T-helper 17 cell (primary cell): ENCODE measurements at places on chromosomes 3 and 15.

GRCh38 chr3:9399746-9400145 is 2.3 kb downstream of the SETD5 start:
- DNase-seq = no peak

GRCh38 chr15:66404122-66404521 is 17.4 kb downstream of the MAP2K1 start:
- no peak for DNase-seq

DNA sequence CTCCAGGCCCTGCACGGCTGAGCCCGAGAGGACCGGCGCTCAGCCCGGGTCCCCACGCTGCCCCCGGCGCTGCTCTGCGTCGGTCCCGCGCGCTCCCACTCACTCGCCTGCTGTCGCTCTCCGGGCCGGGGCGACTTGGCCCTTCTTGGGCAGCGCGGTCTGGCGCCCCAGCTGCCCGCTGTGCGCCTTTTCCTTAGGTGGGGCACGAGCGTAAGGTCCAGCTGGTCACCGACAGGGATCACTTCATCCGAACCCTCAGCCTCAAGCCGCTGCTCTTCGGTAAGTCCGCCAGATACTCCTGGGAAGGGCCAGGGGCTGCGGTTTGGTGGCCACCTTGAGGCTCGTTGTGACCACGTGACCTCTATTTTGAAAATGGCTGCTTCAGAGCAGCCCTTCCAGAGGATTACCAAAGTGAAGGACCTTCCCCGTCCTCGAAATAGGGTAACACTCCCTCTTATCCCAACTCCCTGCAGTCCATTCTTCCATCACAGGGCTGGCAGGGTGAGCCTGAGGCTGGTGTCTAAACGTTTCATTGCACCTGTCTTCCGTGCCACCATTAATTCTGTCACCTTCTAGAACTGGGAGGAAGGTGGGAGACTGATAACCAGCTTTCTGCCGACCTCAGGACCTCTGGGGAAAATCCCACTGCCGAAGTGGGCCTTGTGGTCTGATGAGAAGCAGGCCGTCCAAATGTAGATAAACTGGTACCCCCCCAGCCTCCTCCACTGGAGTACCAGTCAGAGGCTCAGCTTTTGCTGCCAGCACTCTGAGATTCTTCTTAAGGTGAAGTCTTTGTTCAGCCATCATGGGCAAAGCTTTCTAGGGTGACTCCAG is 812 bp downstream of the P4HTM start:
- DNase-seq = peak; percentile 23

DNA sequence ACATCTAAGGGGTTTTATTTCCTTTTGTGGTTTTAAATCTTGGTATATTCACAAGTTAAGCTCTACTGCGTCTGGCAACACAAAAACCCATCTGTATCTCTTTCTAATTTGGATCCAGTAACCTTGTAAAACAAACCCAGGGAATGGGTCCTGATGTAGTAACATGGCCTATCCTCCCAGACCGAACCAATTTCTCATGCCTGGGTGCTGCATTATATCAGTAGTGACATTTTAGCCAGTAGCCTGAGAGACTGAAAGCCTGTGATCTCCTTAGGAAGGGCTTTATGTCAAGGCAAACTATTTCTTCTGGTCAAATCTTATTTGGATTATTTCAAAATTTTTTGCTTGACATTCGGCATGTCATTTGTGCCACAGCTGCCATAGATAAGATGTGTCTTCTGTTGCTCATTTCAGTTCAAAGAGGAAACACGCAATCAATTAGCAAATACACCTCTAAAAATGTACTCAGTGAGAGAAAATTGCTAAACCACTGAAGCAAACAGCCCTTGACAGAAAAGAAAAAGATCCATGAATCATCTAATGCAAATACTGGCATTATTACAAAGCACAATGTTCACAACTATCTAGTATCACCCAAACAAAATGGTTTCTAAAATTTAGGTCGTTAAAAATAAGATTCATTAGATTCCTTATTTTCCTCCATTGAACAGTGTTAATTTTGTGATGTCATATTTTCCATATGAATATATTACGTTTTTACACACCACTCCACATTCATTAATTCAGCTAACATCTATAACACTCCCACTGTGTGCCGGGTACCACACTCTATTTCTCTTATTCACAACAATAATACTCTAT is 4.0 kb downstream of the NPTN start:
- no peak for DNase-seq

- DNase-seq = no peak
Measured at GRCh38 chr15:23708332-23708731, 21.2 kb upstream of the NDN start.

GRCh38 chr3:169173231-169173630 is 490.3 kb downstream of the MECOM start:
- no peak for DNase-seq

DNA sequence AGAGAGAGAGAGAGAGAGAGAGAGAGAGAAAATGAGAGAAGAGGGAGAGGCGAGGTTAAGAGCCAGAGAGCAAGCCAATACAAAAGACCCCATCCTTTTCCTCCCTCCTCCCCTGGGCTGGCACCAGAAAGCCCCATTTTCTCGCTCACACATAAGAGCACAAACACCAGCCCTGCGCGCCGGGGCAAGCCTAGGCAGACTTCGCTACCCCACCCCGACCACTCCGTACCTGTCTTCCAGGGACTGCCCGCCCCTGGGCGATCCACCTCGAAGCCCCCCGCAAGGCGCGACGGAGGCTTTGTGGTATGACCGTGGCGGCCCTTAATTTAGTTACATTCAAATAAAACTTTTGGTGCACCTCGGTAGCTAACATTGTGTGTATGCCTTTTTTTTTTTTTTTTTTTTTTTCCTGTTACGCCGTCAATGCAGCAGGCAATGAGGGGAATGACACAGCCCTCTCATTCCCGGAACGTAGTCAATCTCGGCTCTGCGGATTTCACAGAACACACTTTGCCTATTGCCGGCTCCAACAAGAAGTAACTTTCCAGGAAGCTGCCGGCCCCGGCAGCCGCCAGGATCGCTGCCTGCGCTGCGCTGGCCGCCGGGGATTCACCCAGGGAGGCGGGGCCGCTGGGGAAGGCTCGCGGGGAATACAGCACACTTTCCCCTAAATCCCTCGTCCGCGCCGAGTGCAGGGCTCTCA is 7.7 kb downstream of the BCL6 start:
- DNase-seq = peak; percentile 36

GRCh38 chr3:148512648-148513047 is 185.1 kb upstream of the AGTR1 start:
- DNase-seq = no peak

DNA sequence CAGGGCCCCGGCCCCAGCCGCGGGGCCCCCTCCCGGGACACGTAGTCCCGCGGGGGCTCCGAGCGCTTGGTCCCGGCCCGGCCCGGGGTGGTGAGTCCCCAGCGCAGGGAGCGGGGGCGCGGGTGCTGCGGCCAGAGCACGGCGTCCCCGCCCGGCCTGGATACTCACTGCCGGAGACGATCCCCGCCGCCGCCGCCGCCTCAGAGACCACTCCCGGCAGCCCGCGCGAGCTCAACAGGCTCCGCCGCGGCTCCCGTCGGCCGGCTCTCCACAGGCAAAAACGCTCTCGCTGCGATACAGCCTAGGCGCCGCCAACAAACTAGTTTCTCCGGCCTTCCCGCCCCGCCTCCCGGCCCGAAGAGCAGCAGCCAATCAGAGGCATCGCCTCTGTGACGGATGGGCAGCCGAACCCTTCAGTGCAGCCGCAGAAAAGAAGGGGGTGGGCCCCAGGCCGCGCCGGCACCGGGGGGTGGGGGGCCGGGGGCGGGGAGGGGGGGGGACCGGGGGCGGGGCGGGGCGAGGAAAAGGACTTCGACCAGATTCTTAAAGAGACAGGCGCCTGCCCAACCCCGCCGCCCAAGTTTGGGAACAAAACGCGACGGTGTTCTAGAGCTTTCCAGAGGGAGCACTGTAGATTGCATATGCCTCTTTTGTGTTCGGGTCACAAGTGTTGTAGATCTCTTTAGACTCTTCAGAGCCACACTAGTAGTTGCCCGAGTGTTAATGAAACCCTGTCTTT is at the start of gene KLHL25:
TSS of gene KLHL25 (minus strand) at position 328 of the 739 bp plus-strand sequence. CDS start 25,115 bp downstream, outside the sequence.
- DNase-seq = peak; percentile 85

- DNase-seq = no peak
Measured at GRCh38 chr3:177451301-177451750, 254.0 kb upstream of the TBL1XR1 start.

DNA sequence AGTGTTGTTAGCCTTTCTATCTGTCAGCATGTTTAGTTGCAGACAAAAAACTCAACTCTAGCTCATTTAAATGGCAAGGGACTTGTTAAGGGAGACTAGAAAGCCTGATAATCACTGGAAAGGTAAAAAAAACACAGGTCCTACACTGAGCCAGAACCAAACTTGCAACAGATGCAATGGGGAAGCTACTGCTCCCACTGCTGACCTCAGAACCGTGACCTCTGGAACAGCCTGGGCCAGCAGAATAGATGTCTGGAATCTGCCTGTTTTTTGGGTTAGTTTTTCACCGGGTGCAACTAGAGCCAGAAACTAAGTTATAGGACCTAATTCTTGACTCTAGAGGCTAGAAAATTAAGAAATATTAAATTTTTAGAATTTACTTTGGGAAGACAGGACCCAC is 32.5 kb upstream of the ARL14 start:
- DNase-seq = no peak

- DNase-seq = no peak
Measured at GRCh38 chr3:66989241-66989640, 8.9 kb upstream of the KBTBD8 start.

DNA sequence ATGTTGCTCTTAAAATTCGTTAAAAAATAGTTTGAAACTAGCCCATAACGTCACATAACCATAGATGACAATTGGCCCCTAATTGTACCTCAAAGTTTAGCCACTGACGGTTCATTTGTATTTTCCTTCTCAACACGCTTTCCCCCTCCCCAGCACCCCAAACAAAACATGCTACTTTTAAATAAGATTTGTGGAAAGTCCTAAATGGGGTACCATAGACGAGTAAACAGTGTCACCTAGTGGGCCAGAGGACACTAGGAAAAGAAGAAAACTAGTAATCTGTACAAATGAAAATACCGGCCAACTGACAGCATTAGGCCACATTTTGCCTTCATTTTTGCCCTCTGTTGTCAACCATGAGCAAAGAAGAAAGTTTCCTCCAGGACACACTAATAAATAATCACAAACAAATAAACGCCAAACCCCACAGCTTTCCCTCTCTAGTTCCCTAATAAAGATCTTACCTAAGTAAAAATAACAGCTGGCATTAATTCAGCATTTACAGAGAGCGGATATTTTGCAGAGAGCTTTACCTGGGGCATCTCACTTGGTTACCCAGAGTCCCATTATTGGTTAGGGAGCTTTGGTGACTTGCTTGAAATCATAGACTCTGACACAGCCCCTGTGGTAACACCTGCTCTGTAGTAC is 175.1 kb upstream of the ATP11B start:
- no peak for DNase-seq

DNA sequence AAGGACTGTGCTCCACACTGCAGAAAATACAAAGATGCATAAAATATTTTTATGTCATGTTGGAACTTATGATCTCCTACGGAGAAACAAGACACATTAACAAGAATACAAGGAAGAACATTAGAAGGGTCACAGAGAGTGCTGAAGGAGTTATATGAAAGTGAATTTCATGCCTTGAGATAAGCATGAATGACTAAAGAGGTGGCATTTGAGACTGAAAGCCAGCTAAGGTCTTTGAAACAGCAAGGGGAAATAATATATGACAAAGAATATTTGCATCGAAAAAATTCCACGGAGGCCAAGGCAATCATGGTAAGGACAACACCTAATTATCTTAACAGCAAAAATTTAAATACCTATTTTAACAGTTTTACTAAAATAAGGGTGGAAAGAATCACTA is 12.5 kb downstream of the GSK3B start:
- no peak for DNase-seq

DNA sequence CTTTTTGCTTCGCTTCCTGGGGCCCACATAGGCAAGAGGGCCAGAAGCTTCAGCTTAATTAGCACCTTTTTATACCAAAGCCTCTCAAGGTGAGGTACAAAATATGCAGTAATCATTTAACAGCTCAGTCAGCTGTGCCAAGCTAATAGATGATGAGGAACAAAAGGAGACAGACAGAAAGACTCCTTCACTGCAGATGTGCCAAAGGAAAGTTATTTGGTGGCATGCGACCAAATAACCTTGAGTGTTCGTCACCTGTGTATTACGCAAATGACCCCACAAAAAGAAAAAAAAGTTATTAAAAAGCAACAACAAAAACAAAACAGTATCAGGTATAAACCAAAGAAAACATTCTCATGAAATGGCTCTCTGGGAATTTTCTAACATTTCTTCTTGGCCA is 325.8 kb upstream of the IGF1R start:
- no peak for DNase-seq

DNA sequence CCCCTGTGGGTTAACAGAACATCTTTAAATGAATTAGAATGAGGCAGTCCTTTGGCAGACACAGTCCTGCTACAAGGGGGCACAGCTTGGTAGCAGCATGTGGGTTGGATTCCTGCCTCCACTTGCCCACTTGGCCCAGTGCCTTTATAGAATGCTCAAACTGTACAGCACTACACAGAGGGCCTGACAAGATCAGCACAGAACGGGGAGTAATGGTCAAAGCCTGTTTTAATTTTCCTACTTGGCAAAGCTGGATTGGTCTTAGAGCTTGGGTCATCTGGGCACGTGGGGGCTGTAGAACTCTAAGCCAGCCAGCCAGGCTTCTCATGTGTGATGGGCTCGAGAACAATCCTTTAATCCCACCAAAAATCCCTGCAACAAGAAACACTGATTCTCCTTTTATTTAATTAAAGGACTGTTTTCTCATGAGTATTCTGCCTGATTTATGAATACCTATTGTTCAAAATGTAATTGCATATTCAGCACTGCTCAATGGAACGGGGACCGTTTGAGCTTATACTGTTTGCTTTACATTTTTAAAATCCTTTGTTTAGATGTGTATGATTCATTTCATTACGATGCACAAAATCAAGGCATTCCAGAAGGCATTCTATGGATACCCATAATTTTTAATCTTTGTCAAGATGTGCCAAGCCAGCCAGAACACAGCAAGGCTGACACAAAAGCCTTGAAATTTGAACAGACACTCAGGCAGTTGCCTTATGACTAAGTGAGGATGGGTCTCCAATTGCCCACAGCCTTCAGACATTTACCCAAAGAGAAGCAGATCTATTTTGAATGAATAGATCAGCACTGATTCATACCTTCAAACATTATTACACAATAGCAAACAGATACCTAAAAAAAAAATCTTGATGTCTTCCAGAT is 249.3 kb upstream of the TGFBR2 start:
- DNase-seq = no peak

DNA sequence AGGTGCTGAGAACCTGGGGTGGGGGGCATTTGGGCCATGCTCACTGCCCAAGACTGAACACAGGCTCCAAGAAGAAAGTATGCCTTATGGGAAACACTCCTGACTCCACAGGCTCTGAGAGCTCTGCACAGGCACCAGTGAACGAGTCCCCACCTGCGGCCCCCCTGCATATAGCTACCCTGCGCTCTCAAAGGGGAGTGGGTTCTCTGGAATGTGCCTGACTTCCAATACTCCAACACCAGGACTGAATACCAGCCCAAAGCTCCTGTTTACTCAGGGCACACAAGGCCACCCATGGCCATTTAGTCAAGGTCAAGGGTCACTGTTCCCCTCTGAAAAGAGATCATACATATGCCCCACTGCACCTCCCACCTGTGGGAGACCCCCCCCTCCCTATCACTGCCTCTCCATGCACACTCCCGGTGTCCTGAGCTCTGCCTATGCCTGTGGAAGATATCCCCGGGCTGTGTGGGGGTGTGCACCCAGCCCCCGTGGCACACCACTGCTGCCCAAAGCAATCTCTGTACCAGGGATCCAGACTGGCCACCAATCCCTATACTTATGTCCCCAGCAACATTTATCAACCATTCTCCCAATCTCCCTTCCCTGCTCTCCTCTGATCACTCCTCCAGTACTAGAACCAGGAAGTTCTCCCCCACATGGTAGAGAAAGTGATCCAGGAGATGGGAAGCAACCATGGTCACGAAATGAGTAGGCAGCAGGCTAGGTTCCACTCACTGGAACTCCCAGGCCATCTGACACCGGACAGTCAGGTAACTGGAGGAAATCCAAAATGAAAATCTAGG is 1.5 kb upstream of the PLXNB1 start:
- DNase-seq = no peak
